ENCODE measurements at places on chromosomes 3 and 15.

DNA sequence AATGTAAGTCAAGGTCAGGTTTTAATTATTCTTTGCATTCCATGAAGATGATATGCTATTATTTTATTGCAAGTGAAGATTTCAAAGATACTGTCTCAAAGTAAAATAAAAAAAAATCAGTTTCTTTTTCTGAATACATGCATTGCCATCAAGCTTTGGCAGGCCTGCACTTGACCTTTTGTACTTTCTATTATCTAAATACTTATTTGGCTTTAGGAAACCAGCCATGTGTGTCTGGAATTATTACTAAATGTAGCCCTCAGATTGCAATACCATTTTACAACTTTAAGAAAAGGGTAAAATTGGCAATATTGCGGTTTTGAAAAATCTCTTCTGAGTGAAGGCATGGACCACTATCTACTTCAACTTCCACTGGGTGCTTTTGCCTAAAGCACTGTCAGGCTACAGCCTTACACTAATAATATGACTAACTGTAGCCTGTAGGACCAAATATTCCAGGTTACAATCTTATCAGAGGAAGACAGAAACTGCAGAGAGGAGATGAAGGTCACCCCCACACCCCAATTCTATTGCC is 349.4 kb upstream of the DCBLD2 start:
- DNase-seq = no peak

DNA sequence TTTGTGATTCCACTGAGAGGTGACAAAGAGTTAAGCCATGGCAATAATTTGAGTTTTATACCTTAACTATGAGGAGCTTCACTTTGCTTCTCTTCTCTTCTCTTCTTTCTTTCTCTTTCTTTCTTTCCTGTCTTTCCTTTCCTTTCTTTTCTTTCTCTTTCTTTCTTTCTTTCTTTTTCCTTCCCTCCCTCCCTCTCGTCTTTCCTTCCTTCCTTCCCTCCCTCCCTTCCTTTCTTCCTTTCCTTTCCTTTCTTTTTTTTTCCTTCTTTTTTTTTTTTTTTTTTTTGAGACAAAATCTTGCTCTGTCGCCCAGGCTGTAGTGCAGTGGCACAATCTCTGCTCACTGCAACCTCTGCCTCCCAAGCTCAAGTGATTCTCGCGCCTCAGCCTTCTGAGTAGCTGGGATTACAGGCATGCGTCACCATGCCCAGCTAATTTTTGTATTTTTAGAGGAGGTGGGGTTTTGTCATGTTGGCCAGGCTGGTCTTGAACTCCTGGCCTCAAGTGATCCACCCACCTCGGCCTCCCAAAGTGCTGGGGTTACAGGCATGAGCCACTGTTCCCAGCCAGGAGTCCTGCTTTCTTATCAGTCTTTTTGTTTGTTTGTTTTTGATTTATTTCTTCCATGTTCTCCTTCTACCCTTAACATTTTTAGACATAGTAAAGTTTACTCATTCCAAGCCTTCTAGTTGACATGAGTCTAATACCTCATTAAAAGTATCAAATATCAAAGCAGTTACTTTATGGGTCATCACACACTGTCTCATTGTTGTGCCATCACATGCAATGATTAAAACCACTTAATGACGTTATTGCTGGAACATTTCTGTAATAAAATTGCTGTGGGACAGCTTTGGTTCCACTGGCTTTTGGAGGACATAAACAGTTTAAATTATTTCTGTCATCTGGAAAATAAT is 29.9 kb downstream of the SLC49A4 start:
- DNase-seq = no peak

GRCh38 chr15:72532991-72533601 is 59.0 kb downstream of the ARIH1 start:
- DNase-seq = no peak

DNA sequence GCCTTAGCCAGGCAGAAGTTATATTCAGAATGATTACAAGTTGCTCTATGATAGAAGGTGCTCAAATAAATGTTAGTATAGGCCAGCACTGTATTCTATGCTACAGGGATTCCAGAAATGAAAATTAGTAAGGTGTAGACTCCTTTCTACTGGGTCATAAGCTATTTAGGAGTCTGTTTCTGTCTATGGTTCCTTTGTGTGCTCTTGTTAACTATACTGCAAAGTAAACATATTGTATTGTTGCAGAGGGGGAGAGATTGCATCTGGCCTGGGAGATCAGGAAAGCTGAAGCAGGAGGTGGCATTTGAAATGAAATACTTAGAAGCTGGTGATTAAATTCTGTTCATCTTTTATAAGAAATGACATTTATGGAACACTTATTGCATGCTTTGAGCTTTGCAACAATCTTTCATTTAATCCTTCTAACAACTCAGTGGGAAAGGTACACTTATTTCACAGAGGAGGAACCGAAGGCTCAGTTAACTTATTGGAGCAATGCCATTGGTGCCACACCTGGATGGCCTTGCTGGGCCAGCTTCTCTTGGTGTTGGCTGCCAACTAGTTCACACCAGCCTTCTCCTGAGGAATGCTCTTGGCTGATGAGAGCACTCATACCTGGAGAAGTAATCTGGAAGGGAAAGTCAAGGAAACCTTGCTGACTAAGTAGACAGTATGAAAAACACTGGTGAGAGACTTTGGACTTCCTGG is 39.1 kb downstream of the ABHD5 start:
- DNase-seq = no peak

GRCh38 chr15:96334017-96334704 is 3.7 kb downstream of the NR2F2 start:
- DNase-seq = no peak

- DNase-seq = no peak
Observed at GRCh38 chr15:61201322-61201721, 27.8 kb downstream of the RORA start.

Measured in mesothelial cell of epicardium (in vitro differentiated cells).